ENCODE measurements at places on chromosomes 6 and 20.

DNA sequence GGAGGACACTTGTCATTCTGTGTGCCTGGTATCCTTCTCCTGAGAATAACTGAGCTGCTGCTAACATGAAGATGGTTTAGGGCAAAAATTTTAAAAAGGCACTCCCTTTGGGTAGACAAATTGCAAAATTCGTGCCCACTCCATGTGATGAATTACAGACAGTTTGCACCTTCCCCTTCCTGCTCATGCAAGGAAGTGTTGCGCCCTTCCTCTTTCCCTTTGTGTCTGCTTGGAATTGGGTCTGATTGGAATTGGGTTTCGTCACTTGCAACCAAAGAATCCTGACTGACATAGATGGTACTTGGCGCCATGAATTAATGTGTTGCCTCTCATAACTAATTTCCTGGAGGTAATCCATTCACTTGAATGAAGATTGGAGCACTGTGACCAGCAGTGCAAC is 62.3 kb upstream of the SHLD1 start:
- no peak for DNase-seq

DNA sequence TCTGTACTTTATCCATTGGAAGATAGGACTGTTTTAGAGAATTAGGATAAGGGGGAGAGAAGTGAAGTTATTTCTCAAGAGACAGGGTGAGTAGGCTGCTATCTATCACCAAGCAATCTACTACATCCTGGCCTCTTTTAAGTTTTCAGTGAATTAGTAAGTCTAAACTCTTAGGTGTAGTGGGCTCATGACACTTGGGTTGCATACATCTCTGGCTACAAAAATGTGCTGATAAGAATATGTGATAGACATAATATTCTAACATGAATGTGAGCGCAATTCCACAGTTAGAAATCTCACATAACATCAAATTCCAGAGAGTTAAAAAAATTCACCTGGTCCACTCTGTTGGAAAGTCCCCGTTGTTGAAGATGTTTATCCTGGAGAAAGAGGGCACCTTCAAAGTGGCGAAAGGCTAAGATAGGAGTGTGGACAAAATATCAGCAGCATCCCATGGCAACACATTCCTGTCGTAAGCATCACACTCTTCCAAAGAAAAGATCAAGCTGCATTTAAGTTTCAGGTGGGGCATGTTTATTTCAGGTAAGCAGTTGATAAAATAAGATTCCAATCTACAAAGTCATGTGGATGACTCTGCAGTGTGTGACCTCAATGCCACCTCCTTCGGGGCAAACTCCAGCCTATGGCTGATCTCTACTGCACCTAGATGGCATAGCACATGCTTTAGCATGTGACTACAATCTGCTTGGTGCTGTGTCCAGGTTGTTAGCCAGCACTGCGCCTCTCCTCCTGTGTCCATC is 111.7 kb upstream of the NEDD9 start:
- no peak for DNase-seq

- no peak for DNase-seq
Observed at GRCh38 chr6:35016502-35017321, 124.4 kb downstream of the TCP11 start.

DNA sequence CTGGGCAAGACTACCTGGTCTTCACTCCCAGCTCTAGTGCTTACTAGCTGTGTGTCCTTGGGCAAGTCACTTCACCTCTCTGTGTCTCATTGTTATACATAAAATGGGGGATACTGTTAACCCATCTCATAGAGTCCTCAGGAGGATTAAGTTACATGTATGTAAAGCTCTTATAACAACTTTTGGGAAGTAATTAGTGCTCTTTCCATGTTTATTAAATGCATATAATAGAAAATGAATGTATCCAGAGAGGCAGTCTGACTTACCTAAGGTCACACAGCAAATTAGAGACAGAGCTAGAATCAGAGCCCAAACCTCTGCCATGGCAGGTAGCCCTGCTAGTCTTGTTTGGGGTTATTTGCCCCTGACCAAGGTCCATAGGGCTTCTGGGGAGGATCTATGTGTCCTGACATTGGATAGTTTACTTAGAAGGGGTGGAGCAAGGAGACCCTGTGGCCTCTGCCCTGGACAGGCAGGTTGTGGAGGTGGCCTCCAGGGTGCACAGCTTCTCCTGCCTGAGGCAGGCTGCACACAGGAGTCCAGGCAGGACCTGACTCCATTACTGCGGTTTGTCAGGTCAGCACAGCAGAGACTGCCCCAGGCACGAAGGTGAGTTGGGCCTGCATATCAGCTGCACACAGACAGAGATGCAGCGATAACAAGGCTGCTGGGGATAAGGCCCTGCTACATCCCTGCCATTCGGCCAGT is 8.4 kb upstream of the MAPK13 start:
- no peak for DNase-seq

DNA sequence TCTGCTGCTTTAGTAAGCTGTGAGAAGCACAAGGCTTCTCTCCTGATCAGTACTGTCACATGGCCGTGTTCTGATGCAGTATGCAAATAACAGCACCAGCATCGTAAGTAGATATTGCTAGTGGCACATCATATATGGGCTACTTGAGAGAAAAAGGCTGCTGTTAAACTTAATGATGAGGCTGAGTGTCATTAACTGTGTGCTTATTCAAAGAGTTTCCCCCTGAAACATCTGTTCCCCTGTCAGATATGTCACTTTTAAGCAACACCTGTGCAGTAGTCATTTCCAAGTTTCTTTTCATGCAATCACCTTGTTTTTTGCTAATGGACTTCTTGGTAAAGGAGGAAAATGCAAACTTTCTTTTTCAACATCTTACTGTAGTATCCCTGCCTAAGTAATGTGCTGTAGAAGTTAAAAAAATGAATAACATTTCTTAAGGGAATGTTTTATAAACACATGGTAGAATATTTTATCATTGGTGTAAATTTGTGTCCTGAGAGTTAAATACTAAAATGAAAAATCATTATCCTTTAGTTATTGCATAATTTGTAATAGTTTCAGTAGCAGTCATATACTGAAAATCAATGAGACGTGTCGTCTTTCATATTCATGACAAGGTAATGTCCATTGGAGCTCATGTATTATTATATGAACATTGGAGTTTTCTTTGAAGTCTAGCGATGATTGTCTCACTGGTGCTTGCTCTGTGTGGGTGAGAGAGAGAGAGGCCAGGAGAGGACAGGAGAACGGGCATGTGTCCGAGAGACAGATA is 366.3 kb downstream of the CDKAL1 start:
- DNase-seq = no peak

- DNase-seq = peak; percentile 62
Observed at GRCh38 chr20:20637998-20638725, 74.3 kb downstream of the RALGAPA2 start.

GRCh38 chr20:55961376-55962330 is 43.7 kb downstream of the CBLN4 start:
- DNase-seq = no peak

DNA sequence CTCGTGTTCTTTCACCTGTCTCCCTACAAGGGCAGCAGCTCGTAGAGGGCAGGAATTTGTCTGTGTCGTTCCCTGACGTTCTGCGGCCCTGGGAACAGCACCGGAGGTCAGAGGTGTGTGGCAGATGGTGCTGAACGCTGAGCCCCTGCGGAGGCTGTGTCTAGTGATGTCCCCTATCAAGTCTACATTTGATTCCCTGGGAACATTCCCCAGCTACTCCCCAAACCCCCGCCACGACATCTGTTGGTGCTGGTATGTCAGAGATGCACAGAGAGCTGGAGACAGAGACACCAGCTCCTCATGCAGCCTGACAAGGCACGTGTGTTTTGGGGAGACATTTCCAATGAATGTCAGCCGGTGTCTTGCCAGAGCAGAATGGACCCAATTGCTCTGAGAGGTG is 7.7 kb downstream of the PMEPA1 start:
- DNase-seq = no peak

- DNase-seq = peak; percentile 42
Observed at GRCh38 chr20:62618611-62619529, 23.4 kb upstream of the SLCO4A1 start.

DNA sequence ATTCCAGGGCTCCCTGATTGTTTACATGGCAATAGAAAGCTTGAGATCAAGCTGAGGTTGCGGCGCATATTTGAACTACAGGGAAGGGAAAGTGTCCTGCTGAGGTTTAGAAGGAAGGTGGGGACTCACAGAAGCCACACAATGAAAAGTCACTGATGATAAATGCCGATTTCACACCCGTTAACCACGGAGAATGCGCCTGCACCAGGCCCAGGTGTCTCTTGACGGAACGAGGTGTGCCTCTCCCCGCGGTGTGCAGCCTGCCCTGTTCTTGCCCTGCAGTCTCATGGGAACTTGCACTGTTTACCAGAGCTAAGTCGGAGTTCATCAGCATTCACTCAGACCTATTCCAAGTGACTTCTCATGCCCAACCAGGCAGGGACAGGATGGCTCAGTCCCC is 90.3 kb downstream of the LY86 start:
- DNase-seq = no peak

- no peak for DNase-seq
Observed at GRCh38 chr20:19761841-19762240, 3.8 kb downstream of the RIN2 start.

DNA sequence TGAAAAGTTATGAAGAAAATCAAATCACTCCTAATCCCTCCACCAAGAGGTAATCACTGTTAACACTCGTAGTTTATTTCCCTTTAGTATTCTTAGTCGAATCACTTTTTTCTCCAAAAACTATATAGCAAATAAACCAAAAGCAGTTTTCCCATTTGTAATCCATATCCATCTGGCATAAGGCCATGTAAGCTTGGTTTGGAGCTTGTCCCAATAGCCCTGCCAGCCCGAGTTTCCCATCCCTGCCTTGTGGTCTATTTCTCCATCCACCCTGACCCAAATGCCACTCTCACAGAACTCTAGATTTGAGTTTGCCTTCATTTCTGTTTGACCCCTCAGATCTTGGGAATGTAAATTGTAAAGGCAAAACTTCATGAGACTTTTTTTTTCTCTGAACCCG is 71.8 kb upstream of the DSP start:
- DNase-seq = no peak

GRCh38 chr6:8064638-8065518 is 689 bp upstream of the BLOC1S5 start:
- no peak for DNase-seq

DNA sequence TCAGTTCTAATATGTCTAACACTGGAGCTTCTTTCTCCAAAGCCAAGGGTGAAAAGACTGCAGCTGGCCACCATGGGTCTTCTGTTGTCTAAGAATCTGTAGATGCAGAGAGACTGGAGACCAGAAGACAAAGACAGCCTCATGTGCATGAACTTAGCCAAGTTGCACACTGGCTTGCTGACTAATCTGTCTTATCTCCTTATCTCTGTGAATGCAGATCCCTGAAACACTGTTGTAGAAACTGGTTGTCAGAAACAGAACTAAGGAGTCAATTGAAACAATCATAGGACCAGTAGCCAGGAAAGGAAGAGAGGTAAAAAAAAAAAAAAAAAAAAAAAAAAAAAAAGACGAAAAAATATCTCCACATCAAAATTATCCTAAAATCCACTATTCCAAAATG is 109.7 kb downstream of the BFSP1 start:
- DNase-seq = peak; percentile 60

DNA sequence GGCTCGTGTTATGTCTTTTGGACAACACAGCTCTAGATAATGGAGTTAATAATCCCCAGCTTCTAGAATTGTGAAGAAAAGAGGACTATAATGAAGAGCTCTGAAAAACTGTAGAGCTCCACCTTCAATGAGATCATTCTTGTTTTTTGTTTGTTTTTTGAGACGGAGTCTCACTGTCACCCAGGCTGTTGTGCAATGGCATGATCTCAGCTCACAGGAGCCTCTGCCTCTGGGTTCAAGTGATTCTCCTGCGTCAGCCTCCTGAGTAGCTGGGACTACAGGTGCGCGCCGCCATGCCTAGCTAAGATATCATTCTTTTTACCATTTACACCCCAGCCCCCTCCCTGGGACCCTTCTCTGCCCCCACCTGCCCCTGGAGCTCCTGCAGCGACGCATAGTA is 36.6 kb downstream of the ERGIC3 start:
- DNase-seq = no peak

GRCh38 chr6:125104425-125104824 is 49.1 kb upstream of the TPD52L1 start:
- DNase-seq = no peak

DNA sequence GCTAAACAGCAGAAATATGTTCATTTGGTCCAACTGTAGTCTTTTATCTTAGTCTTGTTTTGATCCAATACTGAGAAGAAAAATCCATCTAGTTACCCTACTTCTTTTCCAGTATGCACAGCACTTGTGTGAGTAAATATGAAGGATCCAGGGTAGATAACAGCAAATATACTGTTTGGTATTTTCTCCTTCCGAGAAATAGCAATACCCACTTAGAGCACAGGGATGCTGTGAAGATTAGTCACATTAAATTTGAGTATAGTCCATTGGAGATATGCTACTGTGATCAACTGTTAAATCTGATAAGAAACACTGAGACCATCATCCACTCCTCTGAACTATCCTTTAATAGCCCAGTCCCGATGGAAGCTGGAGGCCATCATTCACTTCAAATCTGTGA is 145.2 kb downstream of the PDE7B start:
- DNase-seq = no peak

- DNase-seq = no peak
Observed at GRCh38 chr20:44603327-44603726, 20.9 kb downstream of the PKIG start.

GRCh38 chr6:25601800-25602673 is 50.0 kb upstream of the SCGN start:
- DNase-seq = peak; percentile 76

- DNase-seq = no peak
Observed at GRCh38 chr6:41503827-41504465, 42.2 kb upstream of the FOXP4 start.

DNA sequence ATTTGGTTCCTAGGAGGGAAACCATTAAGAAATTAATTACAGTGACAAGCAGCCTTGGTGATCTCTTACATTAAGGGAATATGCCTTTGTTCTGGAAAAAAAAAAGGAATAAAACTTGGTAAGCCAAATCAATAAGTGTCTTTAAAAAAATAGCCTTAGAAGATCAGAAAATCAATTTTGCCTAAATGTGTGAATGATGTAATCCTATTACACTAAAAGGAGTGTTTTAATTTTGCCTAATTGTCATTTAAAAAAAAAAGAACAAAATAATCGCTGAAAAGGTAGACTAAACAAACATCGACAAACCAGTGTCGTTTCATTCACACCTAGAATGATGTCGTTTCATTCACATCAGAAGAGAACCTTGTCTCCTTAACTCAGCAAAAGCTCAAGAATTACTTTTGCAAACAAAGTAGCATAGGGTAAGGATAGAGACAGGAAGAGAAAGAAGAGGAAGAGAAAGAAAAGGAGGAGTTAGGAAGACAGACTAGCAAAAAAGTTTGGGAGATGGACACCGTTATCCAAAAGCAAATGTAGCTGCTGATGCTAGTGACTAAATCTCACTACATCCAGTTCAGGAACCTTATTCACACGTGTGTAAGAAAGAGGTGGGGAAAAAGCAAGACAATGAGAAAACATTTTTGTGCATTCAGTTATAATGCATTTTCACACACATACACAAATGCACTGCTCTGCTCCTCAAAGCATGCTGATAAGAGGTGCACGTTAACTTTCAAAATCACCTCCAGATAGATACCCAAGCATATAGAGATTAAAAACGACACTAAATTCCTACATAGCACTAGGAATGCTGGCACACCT is 60.6 kb downstream of the HIVEP2 start:
- DNase-seq = no peak

Data from hematopoietic multipotent progenitor cell treated with erythropoietin and hydrocortisone succinate and interleukin-3 and kit ligand, for 8 days (in vitro differentiated cells).